CD4-positive, alpha-beta T cell treated with Interleukin-1 beta for 1 hour (primary cell): ENCODE measurements at places on chromosomes 11 and 22.

DNA sequence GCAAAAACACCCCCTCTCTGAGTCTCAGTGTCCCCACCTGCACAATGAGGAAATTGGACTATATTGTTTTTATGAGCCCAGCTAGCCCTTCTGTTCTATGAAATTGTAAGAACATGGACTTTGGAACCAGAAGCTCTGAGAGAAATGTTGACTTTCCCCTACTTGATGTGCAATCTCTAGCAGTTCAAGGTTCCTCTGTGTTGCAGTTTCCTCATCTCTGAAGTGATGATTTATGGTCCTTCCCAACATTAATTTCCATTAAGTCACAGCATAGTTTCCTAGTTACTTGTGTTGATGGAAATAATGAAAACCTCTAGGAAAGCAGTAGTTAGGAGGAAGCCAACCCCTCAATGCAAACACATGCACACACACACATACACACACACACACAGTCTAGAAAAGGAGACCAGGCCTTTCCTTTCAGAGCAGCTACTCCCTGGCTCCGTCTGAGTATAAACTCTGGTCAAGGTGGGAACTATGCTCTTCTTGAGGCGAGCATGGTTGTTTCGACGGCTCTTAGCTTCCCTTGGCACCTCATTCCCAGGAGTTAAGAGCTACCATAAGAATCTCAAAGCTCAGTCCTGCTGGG lies 518.4 kb downstream of the SOX6 start:
- no peak for DNase-seq

GRCh38 chr22:33467620-33468095 lies 409.5 kb upstream of the SYN3 start:
- DNase-seq: no peak

DNA sequence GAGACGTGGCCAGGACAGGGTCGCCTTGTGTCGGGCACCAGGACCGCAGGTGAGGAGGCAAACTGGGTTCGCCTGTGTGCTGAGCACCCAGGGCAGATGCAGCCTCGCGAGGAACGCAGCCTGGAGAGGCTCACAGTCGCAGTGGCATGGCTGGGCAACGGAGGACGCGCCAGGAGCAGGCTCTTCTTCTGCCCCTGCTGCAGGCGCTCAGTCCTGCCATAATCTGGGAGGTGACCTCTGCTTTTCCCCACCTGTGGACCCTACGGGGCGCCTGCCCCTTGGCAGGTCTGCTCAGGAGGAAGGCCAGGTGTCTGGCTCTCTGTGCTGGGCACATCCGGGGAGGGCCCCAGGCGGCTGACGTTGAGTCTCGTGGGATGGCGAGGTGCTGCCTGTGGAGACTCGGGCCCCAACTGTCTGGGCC lies 1136.2 kb downstream of the BRD1 start:
- no peak for DNase-seq

DNA sequence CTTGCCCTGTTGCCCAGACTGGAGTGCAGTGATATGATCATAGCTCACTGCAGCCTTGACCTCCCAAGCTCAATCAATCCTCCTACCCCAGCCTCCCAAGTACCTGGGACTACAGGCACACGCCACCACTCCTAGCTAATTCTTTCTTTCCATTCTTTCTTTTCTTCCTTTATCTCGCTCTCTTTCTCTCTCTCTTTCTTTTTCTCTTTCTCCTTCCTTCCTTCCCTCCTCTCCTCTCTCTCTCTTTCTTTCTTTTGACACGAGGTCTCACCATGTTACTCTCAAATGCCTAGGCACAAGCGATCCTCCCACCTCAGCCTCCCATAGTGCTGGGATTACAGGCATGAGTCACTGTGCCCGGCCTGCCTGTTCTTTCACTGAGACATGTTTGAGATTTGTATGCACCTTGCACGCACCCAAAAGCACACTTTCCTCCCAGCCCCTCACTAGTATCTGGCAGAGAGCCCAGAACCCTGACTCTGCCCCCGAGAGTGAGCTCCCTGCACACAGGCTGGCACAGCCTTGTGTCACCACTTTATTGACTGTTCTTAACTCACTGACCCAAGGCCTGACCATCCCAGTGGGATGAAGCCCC lies 56.8 kb downstream of the CD6 start:
- DNase-seq: peak; percentile 63

GRCh38 chr11:11420191-11420898 lies 67.3 kb upstream of the CSNK2A3 start:
- DNase-seq: no peak

DNA sequence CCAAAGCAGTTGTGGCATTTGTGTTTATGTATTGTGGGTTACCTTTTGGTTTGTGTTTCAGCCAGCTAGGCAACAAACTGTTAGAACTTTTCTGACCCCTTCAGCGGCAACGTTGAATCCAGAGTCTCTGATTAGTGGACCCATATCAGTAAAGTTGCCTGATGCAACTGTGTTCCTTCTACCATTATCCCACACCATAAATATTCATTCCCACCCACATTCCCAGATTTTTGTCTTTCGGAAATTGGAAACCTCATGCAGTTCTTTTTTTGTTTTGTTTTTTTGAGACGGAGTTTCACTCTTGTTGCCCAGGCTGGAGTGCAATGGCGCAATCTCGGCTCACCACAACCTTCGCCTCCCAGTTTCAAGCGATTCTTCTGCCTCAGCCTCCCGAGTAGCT lies 30.7 kb upstream of the RBX1 start:
- DNase-seq: no peak

DNA sequence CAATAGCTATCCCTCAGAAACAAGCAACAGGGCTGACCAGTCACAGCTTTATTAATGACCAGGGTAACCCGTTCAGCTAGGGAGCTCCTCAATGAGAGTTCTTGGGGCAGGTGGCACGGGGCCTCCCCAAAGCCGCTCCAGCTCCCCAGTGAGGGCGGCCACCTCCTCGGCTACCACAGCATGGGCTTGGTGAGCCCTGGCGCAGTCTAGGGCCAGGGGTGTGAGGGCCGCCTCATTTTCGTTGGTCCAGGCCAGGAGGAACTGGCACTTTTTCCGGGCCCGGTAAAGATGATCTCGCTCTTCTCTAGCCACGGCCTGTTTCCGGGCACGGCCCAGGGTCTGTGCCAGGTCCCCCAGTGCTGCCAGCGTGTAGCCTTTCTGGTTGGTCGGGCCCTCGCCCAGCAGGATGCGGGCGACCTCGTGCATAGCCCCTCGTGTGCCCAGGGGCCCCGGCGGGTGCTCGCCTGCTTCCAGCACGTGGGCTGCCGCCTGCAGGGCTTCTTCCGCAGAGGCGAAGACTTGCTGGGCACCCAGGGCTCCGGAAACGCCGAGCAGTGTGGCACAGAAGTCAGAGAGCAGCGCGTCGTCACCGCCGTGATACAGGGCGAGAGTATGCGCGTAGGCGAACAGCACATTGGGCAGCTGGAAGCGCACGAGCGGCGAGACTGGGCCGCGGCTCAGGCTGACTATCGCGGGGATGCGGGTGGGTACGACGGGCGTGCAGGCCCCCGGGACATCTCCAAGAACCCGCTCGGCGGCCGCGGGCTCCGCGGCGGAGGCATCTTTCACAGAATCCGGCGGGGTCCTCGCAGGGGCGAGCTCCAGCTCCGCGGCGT lies 913 bp downstream of the ZNHIT2 start:
- DNase-seq: peak; percentile 67

DNA sequence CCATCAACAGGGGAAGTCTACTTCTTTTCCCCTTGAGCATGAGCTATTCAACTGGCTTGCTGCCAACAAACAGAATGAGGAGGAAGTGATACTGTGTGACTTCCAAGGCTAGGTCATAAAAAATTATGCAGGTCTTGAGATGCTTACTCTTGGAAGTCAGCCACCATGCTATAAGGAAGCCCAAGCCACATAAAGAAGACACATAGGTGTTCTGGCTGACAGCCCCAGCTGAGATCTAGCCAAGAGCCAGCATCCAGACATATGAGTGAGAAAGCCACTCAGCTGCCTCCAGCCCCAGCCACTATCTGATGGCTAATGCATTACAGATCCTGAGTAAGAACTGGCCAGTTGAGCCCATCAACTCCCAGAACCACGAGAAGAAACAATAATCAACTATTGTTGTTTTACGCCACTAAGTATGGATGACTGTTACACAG lies 31.0 kb upstream of the PPP2R1B start:
- no peak for DNase-seq

DNA sequence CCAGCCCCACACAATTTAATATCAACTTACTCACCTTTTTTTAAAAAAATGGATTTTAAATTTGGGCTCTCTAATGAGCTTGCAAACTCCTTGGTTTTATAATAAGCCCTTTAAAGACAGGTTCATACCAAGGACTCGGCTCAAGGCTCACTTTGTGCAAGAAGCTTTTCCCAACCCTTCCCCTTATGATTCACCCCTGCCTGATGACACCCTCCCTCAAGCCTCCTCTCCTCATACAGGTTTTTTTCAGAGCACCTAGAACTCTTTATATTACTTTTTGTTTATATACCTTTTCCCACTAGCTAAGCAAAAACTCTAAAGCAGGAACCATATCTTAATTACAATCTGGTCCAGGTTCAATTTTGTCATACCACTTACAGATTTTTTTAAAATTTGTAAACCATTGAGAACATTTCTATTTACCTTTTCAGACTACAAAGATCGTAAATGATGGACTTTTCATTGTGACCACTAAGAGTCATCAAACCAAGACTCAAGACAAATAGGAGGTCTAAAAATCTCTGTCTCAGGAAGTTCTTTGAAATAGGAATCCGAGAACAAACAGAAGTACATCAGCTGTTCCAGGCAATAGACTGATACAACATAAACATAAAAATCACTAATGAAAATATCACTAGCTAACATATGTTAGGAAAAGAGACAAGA lies 13.1 kb upstream of the EXPH5 start:
- no peak for DNase-seq

DNA sequence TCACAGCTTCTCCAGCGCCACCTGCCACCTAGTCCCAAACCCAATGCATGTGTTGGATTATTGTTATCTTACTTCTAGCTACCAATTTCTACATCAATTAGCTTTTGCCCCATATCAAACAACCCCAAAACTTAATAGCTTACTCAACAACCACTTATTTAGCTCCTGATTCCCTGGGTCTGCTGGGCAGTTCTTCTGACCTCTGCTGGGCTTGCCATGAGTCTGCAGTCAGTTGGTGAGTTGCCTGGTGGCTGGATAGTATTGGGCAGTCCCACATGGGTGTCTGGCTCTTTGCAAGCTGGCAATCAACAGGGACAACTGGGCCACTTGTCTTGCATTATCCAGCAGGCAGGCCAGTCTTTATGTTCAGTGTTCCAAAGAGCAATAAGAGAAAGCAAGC lies 13.6 kb upstream of the MS4A15 start:
- no peak for DNase-seq

- DNase-seq: peak; percentile 12
Measured at GRCh38 chr11:61756452-61757212, 4.2 kb downstream of the MYRF start.

GRCh38 chr22:26883393-26883792 lies 226.0 kb downstream of the MIAT start:
- no peak for DNase-seq

- no peak for DNase-seq
Measured at GRCh38 chr22:46828323-46828900, 66.0 kb downstream of the TBC1D22A start.

- no peak for DNase-seq
Measured at GRCh38 chr22:34812631-34813030, 253.3 kb upstream of the ISX start.

- no peak for DNase-seq
Measured at GRCh38 chr11:16016468-16016829, 339.9 kb downstream of the SOX6 start.

GRCh38 chr22:20241579-20242392 lies 26.3 kb downstream of the RTN4R start:
- DNase-seq: no peak

DNA sequence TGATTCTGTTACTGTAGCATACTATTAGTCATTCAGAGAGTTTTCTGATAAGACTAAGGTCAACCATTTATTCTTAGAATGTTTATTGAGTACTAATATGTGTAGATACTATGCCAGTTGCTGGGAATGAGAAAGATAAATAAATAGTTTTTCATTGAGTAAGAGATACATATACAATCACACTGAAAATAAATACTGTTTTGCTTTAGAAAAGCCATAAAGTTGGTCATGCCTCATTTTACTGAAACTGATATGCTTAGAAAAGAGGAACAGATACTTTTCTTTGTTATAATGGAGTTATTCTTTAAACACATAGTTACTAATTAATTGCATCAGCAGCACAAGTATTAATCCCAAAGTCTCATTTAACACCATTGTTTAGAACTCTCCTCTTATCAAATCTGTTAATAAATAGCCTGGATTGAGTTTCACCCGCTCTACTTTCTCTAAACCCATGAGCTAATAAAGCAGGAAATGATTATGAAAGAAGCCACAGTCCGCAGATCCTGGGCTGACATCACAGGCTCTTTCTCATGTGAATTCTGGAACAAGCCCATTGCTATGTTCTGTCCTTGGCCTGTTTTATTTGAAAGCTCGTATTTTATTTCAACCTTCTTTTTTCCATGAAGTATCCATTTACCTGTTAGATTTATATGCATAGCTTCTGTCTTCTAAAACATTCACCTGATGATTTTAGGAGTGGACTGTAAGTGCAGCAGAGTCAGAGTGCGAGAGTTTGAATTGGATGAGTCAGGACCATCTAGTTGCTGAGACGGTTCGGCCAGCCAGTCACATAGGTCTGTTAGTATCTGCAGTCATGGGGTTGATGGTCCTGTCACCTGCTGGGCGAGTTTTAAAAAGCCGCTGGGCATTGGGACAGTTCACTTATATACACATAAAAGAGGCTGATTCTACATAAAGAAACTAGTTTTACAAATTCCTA lies 35.5 kb downstream of the PIWIL4 start:
- peak; percentile 43 for DNase-seq

DNA sequence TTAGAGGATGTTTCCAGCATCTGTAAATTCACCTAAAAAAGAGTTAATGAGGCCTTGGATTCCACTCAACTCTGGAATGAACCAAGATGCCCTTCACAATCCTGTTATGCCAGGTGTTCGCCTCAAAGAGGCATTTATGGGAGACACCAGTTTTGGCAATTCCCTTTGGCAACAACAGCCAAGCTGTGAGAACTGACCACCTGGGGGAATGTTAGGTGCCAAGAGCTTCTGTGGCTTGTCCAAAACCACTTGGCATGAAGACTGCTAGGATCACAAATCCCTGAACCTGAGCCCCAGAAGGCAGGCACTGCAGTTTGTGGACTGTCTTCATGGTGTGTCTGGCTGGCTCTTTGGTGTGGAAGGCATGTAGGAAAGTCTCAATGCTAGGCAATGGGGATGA lies 164.4 kb upstream of the BDNF start:
- DNase-seq: no peak
